Mononuclear cell (primary cell): ENCODE measurements at places on chromosomes 7 and 10. TPM values are rescaled to one million over a fixed set of nuclear protein-coding genes. Genes with fewer than 3 reads are reported as not detected.

Gene RBM20
- total RNA-seq: 1.0 TPM

Gene LARP4B
- total RNA-seq: 13.6 TPM

Gene NPY4R2
- not detected for total RNA-seq

Gene COL17A1
- not detected for total RNA-seq

Gene OPTN
- total RNA-seq: 36.8 TPM

Gene ADCY1
- under 0.01 TPM for total RNA-seq

Gene AKR1C8
- 0.42 TPM for total RNA-seq

Gene CLRN3
- total RNA-seq: not detected

Gene PPP1R9A
- 1.6 TPM for total RNA-seq

Gene PLXNA4
- 2.6 TPM for total RNA-seq

Gene LRRN3
- 3.8 TPM for total RNA-seq

Gene LIPN
- 3.0 TPM for total RNA-seq

Gene DUSP5
- 64.2 TPM for total RNA-seq

Gene SEMA3D
- 0.21 TPM for total RNA-seq

Gene ZNF425
- total RNA-seq: 0.10 TPM

Gene PNLIPRP3
- not detected for total RNA-seq

Gene USP6NL
- total RNA-seq: 14.7 TPM

Gene DYNC1I1
- 0.10 TPM for total RNA-seq

Gene PIP4K2A
- 126 TPM for total RNA-seq

Gene SMO
- total RNA-seq: 0.10 TPM

Gene OPN4
- not detected for total RNA-seq

Gene LRIT1
- total RNA-seq: not detected

Gene COL28A1
- 0.42 TPM for total RNA-seq

Gene SFMBT2
- total RNA-seq: 22.8 TPM

Gene TCF7L2
- total RNA-seq: 8.1 TPM

Gene NCAPG2
- total RNA-seq: 2.9 TPM

Gene MYH16
- total RNA-seq: not detected

Gene TMEM270
- not detected for total RNA-seq

Gene IFIT1B
- 0.10 TPM for total RNA-seq

Gene ZNF365
- 1.5 TPM for total RNA-seq

Gene SNX13
- 57.2 TPM for total RNA-seq

Gene RARRES2
- total RNA-seq: not detected

Gene ACSL5
- total RNA-seq: 13.3 TPM

Gene FRMPD2
- total RNA-seq: not detected
